ENCODE measurements at places on chromosomes 2 and 18. TPM values are rescaled to one million over a fixed set of nuclear protein-coding genes. Genes with fewer than 3 reads are reported as not detected.

DNA sequence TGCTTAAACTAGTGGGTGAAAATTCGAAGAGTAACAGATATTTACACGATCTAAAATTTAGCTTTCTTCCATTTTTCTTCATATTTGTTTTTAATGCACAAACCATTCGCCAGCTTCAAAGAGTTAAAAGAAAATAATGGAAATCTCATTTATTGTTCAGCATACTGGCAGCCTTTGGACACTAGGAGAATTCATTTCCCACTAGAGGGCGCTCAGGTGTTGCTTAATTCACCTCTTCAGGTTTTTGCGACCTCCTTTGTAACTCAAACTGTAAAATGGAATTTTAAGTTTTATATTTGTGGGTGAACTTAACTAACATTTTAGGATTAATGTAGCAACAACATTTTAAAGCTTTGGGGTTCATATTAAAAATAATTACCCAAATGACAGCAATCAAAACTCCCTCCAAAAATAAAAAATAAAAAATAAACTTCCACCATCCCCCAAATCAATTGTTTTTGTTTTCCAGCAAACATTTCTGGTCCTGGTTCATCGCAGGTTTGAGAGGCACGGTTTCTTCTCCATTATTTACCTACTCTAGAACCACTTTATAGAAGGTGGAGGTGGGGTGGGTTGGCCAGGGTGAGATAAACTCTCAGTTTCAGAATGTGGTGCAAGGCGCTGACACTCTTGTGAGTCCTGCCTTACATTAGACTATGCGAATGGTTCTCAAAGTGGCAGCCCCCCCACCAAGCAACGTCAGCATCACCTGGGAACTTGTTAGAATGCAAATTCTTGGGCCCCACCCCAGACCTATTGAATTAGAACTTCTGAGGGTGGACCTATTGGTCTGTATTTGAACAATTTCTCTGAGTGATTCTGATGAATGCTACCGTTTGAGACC is 24.7 kb upstream of the PNPT1 start:
- H3K27ac ChIP-seq: no peak overlapping the region
- no peak overlapping the region for H3K4me3 ChIP-seq
- no peak for DNase-seq
- H3K4me1 ChIP-seq: no peaks in the 10 kb centered on the region
- no peaks in the 10 kb centered on the region for H3K36me3 ChIP-seq

- H3K27me3 ChIP-seq: no peaks in the 10 kb centered on the region
- H3K4me1 ChIP-seq: no peaks in the 10 kb centered on the region
- no peak overlapping the region for H3K27ac ChIP-seq
- no peaks in the 10 kb centered on the region for H3K36me3 ChIP-seq
Observed at GRCh38 chr2:72649810-72650209, 176.0 kb downstream of the EXOC6B start.

Gene SCN2A
- 0.08 TPM for total RNA-seq

DNA sequence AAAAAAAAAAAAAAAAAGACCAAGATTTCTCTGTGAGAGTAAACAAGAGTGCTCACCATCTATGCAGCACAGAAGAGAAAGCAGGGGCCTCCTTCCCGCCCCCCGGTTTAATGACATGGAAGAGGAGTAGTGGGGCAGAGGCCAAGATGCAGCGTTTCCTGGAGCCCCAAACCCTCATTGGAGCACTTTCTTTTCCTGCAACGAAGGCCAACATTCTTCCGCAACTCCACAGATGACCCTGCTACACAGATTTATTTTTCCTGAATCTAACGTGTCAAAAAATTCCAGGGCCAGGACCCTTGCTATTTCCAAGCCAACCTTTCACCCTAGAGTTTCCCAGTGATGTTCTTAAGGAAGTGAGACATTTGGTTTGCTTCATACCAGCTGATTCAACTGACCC is 189.6 kb downstream of the MIB1 start:
- no peak overlapping the region for H3K4me3 ChIP-seq
- no peaks in the 10 kb centered on the region for H3K4me1 ChIP-seq
- no peak overlapping the region for H3K27ac ChIP-seq
- no peak for DNase-seq
- peaks cover 4% of the 10 kb centered on the region for H3K27me3 ChIP-seq

GRCh38 chr2:73297151-73297559 is 3.8 kb upstream of the EGR4 start:
- H3K27ac ChIP-seq: no peak overlapping the region
- peaks cover 17% of the 10 kb centered on the region for H3K4me1 ChIP-seq
- H3K36me3 ChIP-seq: no peaks in the 10 kb centered on the region
